ENCODE measurements at places on chromosomes 4 and X.
A peak's percentile ranks its signal among the peaks of the same experiment; 100 is the strongest.

- no peak for DNase-seq
Observed at GRCh38 chr4:27098034-27098433, 237.4 kb downstream of the STIM2 start.

DNA sequence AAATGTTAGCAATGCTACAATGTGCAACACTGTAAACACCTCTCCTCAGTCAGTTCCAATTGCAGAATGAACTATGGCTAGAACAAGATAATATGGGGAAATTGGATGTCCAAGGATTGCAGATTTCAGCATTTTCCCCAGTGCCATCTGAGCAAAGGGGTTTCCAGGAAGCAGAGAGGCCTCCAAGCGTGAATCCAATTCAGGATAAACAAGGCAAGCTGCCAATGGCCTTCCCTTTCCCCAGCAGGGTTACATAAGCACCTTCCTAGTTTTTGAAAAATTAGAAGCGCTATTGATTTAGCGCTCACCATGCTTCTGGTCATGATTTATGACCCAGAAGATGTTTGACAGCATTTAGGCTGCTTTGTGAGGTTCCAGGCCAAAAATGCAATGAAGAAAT is 223.0 kb upstream of the GATB start:
- DNase-seq: no peak

GRCh38 chrX:9260603-9261002 is 204.3 kb upstream of the TBL1X start:
- DNase-seq: no peak

GRCh38 chr4:185821029-185821419 is 9.0 kb upstream of the SORBS2 start:
- no peak for DNase-seq

DNA sequence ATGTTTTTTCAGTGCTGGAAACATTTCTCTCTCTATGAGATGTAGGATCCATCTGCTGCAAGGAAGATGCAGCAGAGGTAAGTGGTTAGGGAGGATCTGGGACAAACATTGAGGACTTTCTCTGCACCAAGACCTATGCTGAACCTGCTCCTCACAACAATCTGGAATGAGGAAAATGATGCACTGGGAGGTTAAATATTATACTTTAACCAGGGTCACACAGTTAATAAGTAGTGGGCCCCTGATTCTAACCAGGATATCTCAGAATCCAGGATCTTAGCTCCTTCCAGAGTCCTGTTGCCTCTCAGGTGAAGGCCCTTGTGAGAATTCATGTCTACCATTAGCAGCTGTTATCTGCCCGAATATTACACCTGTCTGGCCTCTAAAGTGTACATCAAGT is 7.0 kb downstream of the CXCL9 start:
- no peak for DNase-seq

DNA sequence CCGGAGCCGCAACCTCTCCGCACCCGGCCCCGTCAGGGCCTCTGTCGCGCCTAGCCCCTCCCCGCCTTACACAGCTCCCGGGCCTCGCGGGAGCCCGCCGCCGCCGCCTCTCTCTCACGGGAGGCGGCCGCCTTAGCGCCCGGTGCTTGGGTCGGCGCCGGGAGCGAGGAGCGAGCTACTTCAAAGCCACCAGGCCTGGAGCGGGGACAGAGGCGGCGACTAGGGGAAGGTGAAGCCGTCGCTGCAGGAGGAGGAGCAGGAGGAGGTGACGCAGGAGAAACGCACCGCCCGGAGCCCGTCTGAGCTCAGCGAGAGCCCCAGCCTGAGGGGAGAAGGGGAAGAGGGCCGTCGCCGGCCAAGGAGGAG is 250 bp downstream of the USP9X start:
- DNase-seq: peak; percentile 74

- peak; percentile 67 for DNase-seq
Observed at GRCh38 chrX:39859991-39860861, 237.5 kb downstream of the BCOR start.

DNA sequence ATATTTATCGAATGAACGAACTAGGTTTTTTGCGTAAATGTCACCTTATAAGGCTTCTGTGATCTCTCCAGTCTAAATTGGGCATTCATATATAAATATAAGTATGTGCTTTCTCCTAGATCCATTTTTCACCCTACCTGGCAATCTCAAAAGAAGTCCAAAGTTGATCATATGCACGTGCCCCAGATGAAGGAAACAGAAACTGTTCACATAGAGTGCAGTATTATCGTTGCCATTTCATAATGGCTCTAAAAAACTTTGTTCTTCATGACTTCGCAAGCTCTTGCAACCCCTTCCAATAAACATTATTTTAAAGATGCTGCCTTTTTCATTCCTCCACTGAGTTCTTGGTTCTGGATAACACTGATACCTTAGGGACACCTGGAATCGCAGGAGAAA is 708 bp downstream of the INTS12 start:
- no peak for DNase-seq

Measured in GM13977 (cell line).